ENCODE measurements at places on chromosomes 12 and 14.
A peak's percentile ranks its signal among the peaks of the same experiment; 100 is the strongest.

DNA sequence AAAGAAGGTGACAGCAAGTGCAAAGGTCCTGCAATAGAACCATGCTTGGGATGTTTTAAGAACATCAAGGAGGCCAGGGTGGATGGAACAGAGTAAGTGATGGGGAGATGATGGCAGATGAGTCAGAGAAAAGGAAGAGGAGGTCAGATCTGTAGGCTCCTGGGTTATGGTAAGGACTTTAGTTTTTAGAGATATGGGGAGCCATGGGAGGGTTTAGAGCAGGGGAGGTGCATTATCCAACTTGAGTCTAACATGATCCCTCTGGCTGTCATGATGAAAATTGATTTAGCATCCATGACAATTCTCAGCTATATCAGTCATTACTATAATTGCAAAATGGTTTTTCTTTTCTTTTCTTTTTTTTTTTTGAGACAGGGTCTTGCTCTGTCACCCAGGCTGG, 7.3 kb upstream of the PLBD2 start:
- DNase-seq: no peak

DNA sequence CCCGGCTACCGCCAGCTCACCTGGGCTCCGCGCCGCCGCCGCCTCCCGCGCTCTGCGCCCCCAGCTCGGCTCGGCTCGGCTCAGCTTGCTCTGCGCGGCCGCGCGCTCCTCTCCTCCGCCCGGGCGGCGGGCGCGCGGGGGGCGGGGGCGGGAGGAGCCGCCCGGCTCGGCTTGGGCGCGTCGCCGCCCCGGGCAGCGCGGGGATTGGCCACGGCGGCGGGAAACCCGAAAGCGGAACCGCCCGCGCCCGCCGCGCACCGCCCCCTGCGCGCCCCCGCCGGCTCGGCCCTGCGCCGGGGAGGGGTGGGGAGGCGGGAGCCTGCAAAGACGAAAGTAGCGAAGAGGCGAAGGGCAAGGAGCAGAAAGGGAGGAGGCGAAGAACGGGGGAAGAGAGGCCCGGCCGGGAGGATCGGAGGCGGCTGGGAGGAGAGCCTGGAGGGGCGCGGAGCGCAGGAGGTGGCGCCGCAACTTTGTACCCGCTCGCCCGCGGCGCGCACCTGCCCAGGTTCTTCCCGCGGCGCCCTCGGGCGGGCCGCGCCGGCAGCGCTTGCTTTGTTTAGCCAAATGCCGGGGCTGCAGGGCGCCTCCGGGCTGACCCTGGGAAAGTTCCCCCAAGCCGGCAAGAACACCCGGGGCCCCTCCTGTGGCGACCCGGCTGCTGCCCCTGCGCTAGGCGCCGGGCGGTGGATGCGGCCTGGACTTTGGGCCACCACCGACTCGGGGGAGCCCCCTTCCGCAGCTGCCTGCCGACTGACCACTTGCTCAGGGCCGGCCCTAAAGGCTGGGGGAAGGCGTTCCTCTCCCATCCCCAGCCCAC, at the start of gene CAMKK2:
CAMKK2 (minus strand) TSS at position 92 of the 817 bp plus-strand sequence. CDS start 22,183 bp downstream, outside the sequence.
- peak; percentile 35 for DNase-seq

DNA sequence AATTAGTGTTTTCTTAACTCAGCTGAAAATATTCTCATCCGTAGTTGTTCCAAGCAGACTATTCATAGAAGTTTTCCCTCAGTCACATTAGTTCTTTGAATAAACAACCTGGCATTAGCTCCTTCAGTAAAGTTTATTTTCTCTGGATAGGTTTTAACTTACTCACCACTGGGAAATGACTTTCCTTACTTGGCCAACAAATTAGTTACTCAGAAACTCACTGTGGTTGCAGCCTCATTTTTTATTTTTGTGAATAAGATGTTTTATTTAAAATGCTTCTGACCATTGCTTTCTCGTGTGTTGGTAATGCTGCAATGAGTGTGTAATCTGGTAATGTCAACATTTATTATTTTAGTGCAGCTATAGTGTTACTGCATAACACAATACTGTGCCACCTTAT, 74.9 kb downstream of the NOVA1 start:
- DNase-seq: no peak

- no peak for DNase-seq
These were observed 40.3 kb upstream of the RGS6 start for GRCh38 chr14:71891970-71892369.

DNA sequence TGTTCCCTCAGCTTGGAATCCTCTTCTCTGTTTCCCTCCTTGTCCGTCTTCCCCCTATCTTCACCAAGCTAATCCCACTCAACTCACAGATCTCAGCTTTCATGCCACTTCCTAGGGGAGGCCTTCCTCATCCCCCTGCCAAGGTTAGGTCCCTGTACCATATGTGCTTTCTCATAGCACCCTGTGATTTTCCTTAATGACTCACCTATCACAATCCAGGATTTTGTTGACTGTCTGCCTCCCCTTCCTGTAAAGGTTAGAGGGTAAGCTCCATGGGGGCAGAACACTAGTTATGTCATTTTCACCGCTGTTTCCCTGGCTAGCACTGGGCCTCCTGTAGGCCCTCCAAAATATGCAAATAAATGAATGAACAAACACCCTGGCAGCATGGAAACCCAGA, 57.6 kb downstream of the CRADD start:
- DNase-seq: no peak

DNA sequence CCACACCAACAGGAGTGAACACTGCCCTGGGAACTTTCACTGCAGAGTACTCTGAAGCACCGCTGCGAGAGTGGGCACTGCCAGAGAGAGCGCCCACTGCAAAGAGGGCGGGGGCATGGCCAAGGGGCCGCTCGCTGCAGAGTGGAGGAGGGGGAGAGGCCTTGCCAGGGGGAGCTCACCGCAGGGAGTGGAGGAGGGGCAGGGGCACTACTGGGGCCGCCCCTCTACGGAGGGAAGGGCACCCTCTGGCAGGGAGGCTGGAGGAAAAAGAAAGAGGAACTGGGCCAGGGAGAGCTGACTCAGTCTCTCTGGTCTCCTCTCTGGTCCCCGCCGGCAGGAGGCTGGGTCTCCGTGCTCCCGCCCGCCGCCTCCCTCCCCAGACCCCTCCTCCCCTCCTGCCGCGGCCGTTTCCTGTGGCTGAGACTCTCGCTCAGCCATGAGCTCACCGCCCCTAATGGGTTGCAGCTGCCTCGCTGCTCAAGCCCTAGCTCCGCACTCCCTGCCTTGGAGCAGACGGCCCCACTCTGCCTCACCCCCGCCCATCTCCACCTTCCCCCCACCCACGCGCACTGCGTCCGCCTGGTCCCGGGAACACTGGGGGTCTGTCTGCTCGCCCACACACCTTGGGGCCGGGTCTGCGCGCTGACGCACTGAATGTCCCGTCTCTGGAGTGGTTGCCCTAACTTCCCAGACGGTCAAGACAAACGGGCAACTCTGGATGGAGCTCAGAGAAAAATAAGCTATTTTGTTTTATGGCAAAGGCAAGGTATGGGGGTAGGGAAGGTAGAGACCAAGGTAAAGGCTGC, 1.3 kb downstream of the ARHGEF40 start:
- DNase-seq: no peak

DNA sequence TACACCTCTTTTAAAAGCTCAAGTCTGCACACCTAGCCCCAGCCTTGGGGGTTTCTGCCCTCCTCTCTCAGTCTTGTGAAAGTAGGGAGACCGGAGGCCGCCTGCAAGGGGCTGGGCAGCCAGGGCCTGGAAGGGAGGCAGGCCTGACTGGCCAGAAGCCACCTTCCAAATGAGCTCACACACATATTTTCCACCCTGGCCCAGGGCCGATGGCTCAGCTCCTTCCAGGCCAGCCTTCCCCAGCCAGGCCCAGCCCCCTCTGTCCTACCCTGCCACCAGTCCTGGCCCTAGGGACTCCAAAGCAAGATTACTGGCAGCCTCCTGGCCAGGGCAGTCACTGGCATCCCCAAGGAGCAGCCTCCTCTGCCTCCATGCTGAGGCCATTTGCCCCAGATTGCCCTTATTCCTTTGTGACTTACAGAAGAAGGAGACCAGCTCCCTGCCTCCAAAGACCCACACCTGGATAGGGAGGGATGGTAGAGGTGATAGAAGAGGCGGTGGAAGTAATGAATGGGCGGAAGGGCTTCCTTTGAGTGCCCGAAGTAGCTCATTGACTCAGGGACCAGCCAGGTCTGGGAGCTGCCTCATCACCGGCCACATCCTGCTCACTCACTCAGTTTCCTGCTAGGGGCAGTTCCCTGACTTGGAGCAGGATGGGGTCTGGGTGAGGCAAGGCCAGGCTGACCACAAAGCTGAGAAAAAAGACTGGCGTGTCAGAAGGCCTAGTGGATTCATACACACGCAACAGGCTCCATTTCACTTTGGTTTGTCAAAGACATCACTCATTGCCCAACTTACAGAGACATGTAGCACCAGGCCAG, 14.8 kb downstream of the MMP14 start:
- DNase-seq: peak; percentile 66

DNA sequence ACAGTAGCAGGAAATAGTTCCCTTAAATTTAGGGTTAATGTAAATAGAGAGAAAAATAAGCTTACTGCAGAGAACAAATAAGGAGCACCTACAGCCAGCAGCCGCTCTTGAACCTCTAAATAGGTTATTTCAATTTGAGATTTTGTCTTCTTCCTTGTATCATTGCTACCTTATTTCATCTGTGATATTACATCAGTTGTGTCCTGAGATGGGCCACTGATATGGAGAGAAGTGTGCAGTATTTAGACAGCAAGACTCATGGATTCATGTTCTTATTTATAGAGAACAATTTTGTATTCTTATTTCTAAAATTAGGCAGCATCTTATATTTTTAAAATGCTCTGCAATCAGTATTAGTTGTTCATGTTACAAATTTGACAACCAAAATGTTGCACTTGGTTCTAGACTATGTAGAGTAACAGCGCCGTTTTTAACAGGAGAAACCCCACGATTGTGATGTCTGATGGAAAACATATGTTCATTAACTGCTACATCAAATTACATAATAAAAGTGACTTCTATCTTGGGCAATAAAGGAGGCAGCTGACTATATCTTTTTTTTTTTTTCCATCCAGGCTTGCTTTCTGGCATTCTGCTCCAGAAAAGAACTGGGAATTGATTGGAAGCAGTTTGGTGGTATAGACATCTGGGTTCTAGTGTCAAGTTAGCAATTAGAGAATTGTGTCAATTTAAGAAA, 117.9 kb downstream of the CAND1 start:
- no peak for DNase-seq

GRCh38 chr14:46322730-46323403, 328.7 kb downstream of the RPL10L start:
- no peak for DNase-seq

DNA sequence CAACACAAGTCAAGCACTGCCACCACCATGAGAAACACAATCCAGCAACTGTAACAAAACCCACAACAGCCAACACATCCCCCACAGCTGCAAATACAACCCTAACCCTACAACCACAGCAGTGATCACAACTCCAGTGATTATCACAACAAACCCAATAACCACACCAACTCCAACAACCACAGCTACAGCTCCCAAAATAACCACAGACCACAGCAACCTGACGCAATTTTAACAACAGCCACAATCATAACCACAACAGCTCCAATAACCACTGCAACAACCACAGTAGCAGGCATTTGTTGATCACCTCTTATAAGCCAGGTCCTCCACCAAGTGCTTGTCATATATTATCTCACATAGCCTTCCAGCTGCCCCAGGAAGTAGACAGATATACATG, 42.2 kb upstream of the FAM181A start:
- DNase-seq: no peak

DNA sequence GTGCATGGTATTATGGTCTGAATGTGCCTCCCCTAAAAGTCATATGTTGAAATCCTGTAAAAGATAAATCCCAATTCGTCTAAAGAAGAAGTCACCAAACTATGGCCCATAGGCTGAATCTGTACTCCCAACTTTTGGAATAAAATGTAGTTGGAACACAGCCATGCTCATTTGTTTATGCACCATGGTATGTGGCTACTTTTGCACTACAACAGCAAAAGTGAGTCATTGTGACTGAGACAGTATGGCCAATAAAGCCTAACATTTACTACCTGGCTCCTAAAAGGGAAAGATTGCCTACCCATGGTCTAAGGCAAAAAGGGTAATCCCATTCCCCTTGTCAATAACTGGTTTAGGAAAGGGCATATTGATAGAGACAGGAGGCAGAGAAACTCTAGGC, 101.8 kb downstream of the LRIG3 start:
- no peak for DNase-seq

- no peak for DNase-seq
These were observed 255.8 kb downstream of the TMTC2 start for GRCh38 chr12:82942521-82942920.

- DNase-seq: no peak
These were observed 10.9 kb downstream of the C12orf43 start for GRCh38 chr12:121005346-121005815.

DNA sequence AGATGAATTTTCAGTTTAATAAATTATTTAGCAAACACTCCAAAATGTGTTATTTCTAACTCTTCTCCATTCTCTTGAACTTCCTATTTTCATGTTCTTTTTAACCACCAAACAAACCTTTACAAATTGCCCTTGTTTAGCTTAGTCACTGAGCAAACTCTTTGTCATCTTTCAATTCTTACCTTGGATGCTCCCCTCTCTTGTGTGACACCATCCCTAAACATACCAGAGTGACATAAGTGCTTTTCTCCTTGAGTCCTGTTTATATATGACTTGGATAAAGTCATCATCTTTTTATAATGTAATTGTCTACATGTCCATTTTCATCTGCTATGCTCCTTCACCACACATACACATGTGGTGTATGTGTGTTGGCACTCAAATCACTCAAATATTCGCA, 3.4 kb upstream of the TMEM19 start:
- DNase-seq: no peak

- no peak for DNase-seq
These were observed 50.6 kb downstream of the TSPAN11 start for GRCh38 chr12:30977124-30977523.

GRCh38 chr12:79012636-79013035, 148.1 kb downstream of the SYT1 start:
- DNase-seq: no peak

Data from HS-27A (cell line).